ENCODE measurements at places on chromosomes 2 and 18.

- no peak for DNase-seq
Measured at GRCh38 chr2:28949617-28950305, 31.3 kb upstream of the TOGARAM2 start.

DNA sequence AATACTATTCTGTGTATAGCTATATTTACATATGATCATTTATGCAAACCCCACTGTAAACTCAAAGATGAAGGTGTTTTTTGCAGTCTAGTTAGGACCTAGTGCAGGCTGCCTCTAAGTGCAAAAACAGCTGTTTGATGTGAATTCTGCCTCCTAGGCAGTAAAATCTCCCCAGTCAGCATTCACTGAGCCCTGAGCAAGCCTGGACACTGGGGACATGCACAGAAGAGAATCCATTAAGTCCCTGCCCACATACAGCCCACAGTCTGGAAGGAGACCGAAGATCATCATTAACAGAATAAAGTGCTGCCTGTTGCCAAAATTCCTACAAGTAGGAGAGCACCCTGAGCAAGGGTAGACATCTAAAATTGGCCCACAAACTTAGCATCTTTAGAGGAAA, 14.4 kb upstream of the BIN1 start:
- no peak for DNase-seq

- DNase-seq, result peak; percentile 76
Measured at GRCh38 chr2:1742681-1743395, 1.5 kb downstream of the PXDN start.

DNA sequence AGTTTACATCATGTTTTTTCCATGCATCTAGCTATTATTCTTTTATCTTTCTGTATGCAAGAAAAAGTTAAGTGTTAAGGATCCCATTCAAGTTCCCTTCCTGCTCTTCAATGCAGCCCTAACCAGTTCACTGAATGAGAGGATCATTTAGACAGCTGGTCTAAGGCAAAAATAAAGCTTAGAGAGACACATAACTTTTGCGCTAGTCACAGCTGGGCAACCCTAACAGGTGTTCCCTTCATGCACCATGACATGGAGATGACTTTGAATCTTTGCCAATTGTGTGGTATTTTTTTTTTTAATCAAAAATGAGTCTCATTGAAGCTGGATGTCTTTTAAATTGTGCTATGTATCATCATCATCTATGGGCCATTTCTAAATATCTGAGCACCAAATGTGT, 393.8 kb upstream of the CYRIA start:
- DNase-seq, result no peak

- no peak for DNase-seq
Measured at GRCh38 chr18:79664525-79665125, 15.0 kb upstream of the CTDP1 start.

DNA sequence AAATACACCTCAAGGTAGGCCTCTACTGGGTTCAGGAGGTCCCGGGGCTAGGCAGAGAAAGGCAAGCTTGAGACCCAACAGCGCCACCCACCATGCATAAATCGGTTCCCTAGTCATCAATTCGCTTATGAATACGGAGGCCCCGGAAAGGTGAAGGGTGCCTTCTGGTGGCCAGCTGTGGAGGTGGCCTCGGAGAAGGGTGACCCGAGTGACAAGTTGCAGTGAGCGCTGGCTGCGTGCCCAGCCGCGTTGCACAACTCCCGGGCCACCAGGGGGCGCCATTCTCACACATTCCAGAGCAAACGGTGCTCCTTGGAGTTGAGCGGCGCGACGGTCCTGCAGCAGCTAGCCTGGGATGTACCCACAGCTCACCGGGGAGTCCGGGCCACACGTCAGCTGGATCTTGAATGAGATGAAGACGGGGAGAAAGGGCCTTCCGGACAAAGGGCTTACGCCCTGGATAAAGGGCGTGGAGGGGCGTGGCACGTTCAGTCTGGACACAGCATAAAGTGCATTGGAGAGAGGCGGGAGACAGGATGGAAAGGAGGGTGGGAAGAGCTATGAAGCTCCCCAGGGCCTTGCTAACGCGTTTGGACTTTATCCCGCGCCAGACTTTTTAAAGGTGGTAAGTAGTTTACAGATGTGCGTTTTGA, 20.4 kb downstream of the TMSB10 start:
- DNase-seq, result peak; percentile 86

GRCh38 chr2:172836347-172836821, 100.7 kb downstream of the RAPGEF4 start:
- no peak for DNase-seq

- DNase-seq, result no peak
Measured at GRCh38 chr2:85053802-85054201, 79.4 kb upstream of the TCF7L1 start.

DNA sequence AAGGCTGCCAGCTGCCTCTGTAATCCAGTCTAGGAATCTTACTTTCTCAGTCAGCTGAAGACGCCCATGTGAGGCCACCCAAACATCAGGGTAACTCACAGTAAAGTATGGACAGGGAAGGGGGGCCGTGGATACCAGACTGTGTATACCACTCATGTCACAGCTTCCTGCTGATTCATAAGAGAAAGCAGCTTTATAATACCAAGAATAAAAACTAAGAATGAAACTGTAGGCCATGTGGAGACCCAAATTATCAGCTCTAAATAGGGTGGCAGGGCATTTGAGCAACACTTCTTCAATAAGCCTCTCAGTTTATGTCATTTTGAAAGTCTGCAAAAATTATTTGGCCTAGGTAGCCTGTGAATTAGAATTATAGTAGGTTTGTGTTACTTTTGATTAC, 115.0 kb upstream of the CDCA7 start:
- DNase-seq, result no peak

GRCh38 chr18:23956483-23956882, 58.1 kb upstream of the TTC39C start:
- DNase-seq, result no peak

GRCh38 chr2:83233326-83233725, 1225.8 kb downstream of the SUCLG1 start:
- DNase-seq, result no peak

DNA sequence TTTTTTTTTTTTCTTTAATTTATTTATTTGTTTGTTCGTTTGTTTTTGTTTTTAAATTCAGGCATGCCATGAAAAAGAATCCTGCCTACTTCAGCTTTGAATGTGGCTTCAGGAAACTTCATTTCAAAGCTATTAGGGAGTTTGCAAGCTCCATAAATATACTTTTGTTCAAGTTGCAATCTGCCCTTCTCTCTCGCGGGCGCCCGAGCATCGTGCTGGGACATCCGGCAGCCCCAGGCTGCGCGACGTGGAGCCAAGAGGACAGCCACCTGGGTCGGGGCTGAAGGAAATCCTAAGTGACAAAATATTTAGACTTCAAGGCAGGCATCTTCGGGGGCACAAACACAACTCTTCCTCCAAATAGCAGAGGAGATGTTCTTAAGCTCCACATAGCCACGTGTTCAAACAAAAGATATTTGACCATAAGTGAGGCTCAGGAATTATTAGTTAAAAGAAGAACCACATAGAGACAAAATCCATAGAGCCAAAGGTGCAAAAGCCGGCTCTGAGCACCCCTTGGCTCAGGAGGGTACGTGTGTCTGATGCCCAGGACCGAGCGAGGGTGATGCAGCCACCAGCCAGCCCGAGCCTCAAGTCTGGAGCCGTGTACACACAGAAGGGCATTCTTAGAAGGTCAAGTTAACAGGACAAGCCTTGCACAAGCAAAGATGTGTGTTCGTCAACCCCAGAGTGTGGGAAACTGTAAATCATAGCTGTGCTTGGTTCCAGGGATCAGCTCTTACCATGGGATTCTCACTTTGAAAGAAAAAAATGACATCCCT, 256.5 kb upstream of the SALL3 start:
- no peak for DNase-seq

DNA sequence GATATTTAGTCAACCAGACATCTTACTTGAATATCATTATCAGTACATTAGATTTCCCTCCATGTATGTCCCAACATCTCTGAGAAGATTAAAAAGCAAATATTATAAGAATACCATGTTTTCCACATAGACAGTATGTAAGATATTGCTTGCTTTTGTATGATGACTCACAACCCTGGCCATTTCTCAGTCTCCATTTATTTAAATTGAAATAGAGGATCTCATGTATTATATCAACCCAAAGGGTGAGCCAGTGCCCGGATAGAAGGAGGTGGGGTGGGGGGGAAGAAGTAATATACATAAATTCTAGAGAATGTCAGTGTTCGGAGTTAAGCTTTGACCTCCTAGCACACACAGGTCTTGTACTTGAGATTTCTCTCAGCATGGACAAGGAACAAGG, 109.6 kb downstream of the KYNU start:
- no peak for DNase-seq

DNA sequence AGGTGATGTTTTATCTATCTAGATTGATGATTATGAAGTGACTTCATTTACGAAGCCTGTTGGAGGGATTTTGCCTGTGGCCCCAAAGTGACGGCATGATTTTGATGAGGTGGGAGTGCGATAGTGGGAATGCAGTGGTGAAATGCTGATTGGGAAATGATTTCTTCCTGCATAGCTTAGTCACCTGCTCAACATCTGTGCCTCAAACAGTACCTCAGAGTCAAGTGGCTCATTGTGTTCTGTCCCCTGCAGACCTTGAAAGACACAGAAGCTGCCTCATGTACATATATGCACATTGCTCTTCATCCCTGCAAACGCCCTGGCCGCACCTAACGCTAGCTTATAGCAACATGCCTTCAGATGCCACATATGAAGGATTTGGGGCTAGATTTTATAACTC, 201.2 kb downstream of the TPGS2 start:
- no peak for DNase-seq

DNA sequence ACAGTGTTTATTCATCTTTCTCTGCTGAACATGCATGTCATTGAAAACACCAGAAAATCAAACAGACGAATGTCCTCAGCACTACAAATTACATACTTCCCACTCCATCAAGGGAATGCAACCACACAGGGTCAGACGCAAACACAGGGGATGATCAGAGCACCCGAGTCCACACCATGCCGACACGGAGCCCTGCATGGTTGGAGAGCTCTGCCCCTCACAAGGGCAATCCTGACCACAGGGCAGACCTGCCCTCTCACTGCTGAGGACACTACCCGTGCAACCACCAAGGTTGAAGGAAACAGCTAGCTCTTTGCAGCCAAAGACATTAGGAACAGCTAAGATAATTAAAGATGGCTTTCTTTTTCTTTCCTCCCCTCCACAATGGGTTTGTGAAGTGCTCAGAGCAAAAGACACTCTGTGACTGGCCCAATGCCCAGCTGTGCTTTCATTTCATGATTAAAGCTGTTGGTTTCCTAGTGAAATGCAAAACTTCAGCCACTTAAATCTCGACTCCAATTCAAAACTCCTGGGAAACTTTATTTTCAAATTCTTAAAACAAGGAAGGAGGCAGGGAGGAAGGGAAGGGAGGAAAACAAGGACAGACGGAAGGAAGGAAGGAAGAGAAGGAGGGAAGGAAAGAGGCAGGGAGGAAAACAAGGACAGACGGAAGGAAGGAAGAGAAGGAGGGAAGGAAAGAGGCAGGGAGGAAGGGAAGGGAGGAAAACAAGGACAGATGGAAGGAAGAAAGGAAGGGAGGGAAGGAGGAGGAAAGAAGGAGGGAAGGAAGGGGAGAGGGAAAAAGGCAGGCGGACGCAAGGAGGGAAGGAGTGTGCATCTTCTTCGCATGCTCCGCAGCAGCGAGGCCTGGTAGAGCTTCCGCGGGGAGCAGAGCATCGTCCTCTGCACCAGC, 65.8 kb downstream of the NDUFA10 start:
- no peak for DNase-seq

- no peak for DNase-seq
Measured at GRCh38 chr2:226403369-226403768, 396.3 kb downstream of the IRS1 start.

GRCh38 chr2:20578895-20579825, 71.7 kb downstream of the HS1BP3 start:
- DNase-seq, result no peak

- no peak for DNase-seq
Measured at GRCh38 chr2:156687126-156687525, 250.9 kb downstream of the GPD2 start.

DNA sequence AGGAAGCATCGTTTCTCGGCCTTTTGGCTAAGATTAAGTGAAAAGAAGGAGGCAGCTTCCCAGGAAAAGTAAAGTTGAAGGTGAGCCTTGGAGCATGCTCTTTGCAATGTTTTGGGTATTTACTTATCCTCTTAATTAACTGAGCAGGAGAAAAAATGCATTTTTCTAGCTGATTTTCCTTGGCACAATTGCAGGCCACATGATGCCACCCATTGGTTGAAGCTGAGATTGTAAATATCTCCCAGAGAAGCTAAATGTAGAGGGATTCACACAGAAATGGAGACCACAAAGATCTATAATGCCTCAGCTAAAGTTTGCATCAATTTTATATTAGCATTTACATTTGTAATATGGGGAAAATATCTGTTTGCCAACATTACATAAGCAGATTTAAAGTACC, 294.1 kb downstream of the KCNS3 start:
- no peak for DNase-seq

DNA sequence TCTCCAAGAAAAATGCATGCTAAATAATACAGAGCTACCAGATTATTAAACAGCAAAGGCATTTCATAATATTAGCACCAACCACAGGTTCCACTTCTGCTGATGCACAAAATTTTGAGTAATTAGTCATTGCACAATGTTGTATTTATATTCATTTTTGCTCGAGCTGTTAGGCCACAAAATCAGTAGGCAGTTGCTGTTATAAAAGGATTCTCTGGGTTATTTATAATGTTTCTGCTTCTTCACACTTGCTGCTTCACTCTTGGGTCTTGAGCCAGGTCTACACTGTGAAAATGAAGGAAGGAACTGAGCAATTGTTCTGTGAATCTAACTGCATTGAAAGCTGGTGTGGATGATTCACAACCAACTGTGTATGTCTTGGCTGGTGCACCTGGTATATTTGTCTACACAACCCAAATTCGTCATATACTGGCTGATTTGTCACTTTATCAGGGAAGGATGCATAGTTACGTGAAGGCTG, 38.3 kb downstream of the MRPL33 start:
- no peak for DNase-seq

DNA sequence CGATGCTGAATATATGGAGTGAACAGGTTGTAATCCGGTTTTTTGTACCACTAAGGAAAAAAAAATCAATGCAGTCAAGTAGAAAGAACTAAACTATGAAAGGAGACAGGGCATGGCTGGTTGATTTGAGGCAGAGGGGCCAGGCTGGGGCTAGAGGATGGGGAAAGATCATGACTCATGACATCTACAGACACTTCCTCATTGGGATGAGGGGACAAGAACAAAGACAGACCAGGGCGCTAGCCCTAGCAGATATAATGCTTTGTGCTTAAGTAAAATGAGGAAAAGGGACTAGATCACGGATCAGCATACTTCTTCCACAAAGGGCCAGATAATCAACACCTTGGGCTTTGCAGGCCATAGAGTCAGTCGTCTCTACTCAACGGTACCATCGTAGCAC, 55.8 kb downstream of the ST6GAL2 start:
- DNase-seq, result no peak

GRCh38 chr2:138637061-138637460, 135.5 kb downstream of the SPOPL start:
- no peak for DNase-seq

DNA sequence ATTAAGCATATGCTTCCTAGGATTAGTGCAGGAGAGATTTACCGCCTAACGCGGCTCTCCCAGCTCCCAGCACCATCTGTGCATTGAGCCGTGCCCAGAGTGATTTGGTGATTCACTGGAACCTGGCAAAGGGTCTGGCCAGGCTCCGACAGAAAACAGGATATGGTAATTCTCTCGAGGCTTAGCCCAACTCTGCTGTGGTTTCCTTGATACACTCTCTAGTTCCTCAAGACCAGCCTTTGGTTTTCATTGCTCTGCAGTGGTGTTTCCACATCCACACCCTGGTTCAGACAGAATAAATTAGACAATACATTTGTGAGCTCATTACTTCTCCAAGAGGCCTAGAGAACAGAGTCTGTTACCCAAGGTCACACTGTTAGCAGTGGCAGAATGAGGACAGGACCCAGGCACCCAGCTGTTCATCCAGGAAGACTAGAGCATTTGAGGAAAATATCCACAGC, 23.0 kb upstream of the SMAD2 start:
- no peak for DNase-seq
